HCT116 (cell line): ENCODE measurements at places on chromosomes 1 and 21.

GRCh38 chr1:94679332-94680038 is 137.9 kb upstream of the F3 start:
- no peak for DNase-seq

DNA sequence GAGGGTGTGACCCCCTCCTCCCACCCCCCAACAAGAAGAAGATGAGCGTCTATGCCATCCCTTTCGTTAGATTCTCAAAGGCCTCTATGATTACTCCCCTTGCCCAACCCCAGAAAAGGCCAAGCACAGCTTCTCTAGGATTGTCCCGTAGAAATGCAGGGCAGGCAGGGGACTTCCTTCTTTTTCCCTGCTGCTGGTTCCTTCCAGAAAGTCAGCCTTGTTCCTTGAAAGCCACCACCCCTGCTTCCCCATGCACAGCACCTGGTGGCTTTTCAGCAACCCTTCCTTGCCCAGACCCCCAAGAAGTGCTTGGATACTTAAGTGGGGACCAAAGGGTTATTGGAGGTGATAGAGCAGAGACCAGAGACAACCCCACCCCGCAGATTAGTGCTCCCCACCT is 75.1 kb downstream of the ARHGEF10L start:
- no peak for DNase-seq

DNA sequence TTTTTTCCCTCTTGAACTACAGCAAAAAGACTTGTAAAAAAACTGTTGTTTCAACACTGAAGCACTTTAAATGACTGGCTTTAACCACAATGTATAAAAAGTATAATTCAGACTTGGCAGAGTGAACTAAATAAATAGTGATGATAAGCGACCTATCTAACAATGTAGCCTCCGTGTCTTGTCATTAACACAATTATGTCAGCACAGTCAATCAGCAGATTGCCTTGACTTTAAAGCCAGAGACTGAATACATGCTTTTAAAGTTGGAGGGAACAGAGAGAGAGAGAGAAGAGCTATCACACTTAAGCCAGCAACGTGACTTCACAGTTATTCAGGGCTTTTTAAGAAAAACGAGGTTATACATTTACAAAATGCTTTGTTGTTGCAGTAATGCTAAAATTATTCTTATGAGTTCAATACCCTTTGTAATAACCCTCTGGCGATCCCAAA is 378.1 kb downstream of the LMO4 start:
- no peak for DNase-seq

DNA sequence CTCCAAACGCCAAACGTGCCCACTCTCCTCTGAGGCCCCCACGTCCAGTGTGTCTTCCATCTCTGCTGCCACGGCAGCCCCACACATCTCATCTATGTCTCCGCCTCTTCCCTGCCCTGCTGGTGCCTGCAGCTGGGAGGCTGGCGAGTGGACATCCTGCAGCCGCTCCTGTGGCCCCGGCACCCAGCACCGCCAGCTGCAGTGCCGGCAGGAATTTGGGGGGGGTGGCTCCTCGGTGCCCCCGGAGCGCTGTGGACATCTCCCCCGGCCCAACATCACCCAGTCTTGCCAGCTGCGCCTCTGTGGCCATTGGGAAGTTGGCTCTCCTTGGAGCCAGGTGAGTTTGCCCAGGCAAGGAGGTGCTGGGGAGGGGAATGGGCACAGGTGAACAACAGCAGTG is 8.6 kb downstream of the ADAMTSL4 start:
- DNase-seq: no peak

GRCh38 chr1:246893191-246893939 is 38.4 kb downstream of the AHCTF1 start:
- no peak for DNase-seq

GRCh38 chr1:89464008-89464407 is 60.6 kb upstream of the LRRC8B start:
- DNase-seq: no peak

DNA sequence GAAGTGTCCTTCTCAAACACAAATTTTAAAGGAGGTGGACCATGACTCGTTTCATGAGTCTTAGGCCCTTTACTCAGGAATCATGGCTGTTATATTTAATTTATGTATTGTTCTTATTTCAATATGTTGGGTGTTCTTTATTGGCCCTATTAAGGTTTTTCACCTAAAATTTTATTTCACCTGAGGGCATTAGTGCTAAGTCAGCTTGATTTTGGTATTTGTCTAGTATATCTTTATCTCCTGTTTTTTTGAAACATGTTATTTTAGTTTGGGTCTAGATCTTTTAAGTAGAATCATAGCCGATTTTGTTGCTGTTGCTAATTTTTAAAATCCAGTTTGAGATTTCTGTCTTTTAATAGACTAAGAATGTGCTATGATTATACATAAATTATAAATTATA is 430.4 kb downstream of the RPS6KC1 start:
- no peak for DNase-seq

DNA sequence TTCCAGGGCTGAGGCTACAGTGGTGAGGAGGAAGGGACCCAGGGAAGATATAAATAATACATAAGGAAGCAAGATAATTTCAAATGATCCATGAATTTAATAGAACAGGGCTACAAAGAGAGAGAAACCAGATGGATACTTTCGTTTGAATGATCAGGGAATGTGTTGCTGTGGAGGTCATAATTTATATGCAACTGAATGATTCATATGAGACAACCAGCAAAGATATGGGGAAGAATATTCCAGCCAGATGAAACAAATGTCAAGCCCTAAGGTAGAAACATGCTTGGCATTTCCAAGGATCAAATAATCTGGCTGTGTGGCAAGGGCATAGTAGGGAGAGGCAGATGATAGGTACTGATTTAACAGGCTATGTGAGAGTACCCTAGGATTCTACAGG is 84.8 kb upstream of the ZC3H11B start:
- no peak for DNase-seq

- DNase-seq: no peak
Observed at GRCh38 chr1:226427131-226427530, 19.2 kb upstream of the PARP1 start.

GRCh38 chr1:219340796-219341195 is 167.1 kb downstream of the LYPLAL1 start:
- no peak for DNase-seq

DNA sequence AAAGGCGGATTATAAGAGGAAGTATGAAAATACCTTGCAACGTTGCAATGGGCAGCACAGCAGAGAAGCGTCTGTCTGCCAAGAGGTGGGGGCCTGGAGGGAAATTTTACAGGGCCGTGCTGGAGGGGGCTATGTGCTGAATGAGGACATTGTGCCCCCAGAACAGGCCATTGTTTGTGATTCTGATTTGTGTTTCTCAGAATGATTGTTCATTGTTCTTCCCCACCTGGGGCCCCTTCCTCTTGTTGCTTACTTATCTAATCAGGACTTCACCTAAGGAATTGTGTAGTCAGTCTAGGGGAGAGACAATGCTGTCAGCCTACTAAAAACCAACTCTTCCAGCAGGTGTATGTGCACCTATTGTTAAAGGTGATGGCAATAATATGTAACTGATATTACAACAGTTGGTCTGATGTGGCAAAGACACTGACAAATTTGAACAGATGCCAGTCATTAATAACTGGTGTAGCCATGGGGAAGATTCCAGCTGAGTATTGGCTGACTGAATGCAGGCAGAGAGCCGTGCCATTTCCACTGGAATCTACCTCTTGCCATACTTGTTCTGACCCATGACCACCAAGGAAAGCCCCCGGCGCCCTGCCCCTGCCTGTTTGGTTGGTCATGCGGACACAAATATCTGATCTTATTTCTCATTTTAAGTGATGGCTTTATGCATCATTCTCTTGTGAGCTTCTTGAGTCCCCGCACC is 45.2 kb upstream of the PSEN2 start:
- no peak for DNase-seq

DNA sequence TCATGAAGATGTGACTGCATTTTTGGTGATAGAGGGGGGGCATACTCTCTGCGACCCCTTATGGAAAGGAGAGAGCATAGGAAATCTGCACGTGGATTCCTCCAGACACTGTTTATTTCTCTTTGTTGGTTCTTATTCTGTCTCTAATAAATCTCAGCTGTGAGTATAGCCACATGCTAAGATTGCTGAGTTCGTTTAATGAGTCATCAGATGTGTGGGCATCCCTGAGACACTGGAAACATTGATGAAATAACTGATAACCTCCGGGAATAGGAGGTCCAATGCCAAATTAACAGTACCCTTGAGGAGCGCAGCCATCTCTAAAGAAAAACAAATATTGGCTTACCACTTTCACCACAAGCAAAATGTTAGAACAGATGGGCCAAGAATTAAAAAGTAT is 880.2 kb upstream of the NEGR1 start:
- DNase-seq: no peak

DNA sequence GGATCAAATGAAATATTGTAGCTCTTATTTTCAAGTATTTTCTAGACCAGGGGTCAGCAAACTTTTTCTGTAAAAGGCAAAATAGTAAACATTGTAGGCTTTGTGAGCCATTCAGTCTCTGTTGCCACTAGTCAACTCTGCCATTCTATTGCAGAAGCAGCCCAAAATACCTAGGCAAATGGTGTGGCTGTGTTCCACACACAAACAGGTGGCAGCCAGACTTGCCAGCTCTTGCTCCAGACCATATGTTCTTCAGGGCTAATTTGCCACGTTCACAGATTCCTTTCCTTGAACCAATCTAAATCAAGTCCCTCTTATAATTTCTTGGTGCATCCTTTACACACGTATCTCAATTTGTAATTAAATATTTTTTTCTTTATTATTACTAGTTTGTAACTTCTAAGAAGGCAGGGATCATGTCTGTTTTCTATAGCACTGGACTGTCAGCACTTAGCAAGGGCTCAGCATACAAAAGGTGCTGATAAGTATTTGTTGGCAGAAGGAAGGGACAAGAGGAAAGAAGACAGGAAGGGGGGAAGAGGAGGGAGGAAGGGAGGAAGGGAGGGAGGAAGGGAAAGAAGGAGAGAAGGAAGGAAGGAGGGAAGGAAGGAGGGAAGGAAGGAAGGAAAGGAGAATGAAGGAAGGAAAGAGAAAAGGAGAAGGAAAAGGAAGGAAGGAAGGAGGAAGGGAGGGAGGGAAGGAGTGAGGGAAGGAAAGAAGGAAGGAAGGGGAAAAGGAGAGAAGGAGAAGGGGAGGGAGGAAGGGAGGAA is 106.5 kb upstream of the EDEM3 start:
- no peak for DNase-seq

DNA sequence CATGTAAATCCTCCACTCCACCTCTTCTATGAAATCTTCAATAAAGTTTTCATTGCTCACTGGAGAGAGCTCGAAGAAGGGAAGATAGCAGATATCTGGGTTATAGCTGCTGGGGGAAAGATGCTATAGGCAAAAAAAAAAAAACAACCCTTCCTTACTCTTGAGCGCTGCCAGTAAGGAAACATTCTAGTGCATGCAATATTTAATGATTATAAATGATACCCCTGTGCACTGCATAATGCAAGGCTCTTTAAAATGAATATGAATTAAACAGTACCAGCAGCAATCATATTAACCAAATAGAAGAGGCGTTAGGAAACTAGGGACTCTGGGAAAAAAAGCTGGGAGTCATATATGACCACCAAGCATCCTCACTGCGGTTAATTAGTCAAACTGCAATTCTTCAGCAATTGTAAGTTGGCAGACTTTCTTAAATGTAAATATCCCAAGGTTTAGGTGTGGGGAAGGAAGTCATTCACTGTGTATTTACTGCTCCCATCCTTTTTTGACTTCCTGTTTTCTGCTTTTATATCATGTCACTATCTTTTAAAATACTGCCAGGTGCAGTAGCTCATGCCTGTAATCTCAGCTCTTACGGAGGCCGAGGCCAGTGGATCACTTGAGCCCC is 3.7 kb upstream of the DMRTB1 start:
- DNase-seq: no peak

- DNase-seq: no peak
Observed at GRCh38 chr1:11730429-11730891, 5.5 kb upstream of the AGTRAP start.

DNA sequence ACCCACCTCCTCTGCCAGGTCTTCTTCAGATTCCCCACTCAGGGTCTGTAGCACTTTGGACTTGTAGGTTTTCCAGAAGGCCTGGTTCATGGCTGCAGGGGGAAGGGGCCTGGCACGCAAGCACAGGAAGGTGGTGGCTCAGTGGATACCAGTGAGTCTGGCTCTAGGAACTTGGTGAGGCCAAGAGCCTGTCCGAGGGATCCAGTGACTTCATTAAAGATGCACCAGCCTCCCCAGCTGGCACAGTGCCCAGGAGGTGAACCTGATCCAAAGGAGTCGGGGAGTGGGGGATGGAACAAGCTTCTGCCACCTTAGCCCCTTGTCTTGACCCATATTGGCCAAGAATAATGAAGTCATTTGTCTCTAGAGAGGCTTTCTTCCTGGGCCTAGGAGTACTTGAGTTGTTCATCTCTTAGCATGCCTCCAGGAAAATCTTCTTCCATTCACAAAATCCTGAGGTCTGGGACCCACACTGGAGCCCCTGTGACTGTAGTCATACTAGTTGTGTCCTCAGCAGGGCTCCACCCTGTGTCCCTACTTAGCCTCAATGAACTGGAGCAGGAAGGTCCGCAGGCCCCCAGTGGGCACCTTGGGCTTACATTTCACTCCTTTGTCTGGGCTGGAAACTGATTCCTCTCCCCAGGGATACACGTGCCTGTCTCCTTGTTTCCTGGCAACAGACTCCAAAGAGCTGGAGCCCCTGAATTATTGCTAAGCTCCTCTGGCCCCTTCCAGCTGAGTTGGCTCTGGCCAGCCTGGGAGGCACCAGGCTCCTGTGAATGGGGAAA is at the start of gene C1orf232:
Gene C1orf232, minus strand, starts transcription at position 554 of the 788 bp plus-strand sequence. Its CDS starts 464 bp downstream, at position 90.
- no peak for DNase-seq

DNA sequence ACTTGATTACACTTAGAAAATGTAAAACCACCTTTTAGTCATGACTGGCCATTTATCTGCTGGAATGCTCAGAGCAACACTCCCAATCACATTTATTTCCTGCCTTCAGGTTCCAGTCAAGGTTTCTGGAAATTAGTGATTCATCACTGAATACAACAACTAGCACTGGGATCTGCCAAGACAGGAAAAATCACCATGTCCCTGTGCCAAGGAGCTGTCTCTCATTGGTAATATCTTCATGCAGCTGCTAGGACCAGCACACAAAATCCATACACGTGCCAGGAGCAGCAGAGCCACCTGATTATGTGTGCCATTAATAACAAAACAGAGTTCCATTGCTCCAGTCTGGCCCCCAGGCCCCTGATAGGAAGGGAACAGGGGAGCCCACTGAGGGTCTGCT is 194.6 kb downstream of the TNR start:
- DNase-seq: no peak

GRCh38 chr1:165441166-165441880 is 3.6 kb downstream of the RXRG start:
- DNase-seq: no peak

DNA sequence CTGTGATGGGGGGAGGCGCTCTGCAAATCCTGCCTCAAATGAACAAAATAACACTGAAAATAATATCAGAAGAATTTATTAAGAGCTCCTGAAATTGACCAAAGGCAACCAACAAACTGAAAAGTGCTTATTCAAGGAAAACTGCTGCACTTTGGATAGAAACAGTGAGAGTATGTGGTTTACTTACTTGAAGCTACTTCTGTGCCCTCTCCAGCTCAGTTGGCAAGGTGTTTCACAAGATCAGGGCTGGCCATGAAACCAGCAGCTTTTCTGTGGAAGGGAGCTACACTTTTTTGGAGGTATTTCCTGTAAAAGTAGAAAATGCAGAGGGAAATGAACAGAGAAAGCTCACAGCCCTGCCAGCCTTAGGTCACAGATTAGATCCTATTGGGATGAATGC is 310.0 kb upstream of the SPAG17 start:
- DNase-seq: no peak

GRCh38 chr1:187691439-187691838 is 862.7 kb downstream of the PLA2G4A start:
- DNase-seq: peak; percentile 66
